Activated CD8-positive, alpha-beta memory T cell treated with anti-CD3 and anti-CD28 coated beads for 1 hour (primary cell): ENCODE measurements at places on chromosomes 3 and 15.

DNA sequence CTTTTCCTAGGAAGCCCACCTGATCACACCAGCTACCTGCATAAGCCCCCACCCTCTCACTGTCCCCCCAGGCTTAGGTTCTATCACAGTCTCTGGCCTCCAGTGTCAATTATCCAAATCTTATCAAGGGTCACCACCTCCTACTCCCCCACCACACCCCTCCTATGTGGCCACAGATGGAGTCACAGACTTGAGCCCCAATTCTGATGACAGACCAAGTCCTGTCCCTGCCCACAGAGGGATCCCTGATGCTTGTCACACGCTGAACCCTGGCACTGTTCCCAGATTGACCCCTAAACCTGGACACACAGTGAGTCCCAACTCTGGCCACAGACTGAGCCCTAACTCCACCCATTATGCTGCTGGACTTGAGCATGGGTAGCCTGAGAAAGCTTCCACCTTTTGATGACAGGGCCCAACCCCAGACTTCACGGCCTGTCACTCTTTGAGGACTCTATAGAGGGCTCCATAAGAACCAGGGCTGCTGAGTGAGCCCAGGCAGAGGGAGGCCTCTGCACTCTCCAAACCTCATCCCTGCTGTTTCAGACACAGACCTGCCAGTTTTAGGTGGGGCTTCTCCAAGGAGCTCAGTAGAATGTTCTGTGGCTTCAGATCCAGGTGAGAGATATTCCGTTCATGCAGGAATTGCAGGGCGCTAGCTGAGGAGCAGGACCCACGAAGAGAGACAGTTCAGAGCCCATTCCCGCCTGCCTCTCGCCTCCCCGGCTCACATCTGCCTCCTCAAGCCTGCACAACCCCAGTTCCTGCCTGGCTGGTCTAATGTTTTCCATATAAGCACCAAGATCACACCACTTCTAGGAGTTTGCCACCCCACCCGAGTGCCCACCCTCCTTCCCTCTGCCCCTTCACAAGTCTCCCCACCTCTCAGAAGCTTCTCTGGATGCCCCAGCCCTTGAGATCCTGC, 1.8 kb downstream of the ULK3 start:
- DNase-seq = no peak

GRCh38 chr3:30078736-30079135, 527.7 kb upstream of the TGFBR2 start:
- no peak for DNase-seq

DNA sequence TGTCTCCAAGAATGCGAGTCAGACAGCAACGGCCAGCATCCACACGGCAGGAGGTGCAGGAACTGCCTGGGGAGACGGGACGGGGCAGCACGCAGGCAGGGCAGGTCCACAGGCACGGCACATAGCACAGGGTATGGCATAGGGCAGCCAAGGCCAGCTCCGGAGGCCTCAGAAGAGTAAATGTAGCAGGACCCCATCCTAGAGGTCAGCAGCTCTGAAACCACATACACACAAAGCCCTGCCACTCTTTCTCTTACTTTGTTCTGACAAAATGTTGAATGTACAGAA, 26.9 kb downstream of the ZXDC start:
- DNase-seq = no peak

DNA sequence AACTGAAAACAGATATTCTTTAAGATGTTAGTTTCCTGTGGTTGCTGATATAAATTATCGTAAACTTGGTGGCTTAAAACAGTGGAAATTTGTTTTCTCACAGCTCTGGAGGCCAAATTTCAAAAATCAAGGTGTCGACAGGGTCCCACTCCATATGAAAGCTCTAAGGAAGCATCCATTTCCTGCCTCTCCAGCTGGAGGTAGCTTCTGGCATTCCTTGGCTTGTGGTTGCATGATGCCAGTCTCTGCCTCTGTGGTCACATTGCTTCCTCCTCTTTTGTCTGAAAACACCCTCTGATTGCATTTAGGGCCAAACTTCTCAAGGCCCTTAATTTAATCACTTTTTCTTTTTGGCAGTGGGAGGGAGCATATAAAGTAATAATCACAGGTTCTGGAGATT, 96.8 kb downstream of the PPM1L start:
- no peak for DNase-seq

DNA sequence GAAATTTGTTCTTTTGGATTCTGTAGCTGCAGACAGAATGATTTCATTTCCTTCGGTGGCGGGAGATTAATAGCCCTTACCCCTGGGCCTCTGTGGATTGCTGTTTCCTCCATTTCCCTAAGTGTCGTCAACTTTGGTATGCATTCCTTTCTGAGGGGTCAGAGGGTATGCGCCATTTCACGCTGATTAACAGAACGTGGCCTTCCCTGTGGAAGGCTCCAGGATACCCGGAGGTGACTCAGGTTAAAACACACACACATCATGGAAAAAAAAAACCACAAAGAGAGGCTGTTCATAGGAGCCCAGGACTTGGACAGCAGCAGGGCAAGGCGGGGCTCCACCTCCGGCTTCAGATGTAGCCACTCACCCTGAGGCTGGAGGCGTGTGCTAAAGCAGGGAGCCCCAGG, 51.9 kb downstream of the EPHB1 start:
- no peak for DNase-seq

DNA sequence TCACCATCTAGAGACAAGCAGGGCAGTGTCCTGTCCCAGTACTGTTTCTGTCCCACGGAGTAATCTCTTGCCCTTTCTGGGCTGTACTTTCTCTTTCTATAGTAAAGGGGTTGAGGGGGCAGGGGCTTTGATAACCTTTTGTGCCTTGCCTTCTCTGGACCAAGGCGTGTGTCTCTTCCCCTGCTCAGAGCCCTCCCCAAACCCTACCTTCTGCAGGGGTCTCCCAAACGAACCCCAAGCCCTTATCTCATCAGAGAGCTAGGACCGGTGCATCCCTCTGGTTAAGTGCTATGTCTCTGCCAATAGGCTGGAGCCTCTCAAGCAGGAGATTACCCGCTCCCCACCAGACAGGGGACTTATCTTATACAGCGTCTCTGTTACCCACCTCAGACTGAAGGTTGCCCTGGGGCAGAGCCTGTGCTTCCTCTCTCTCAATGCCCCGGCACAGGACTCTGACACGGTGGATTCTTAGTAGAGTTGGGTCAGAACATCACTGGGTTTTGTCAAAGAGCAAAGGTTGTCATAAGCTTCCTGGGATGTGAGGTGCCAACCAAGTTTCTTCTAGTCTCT, 2.9 kb downstream of the PLEKHO2 start:
- no peak for DNase-seq

DNA sequence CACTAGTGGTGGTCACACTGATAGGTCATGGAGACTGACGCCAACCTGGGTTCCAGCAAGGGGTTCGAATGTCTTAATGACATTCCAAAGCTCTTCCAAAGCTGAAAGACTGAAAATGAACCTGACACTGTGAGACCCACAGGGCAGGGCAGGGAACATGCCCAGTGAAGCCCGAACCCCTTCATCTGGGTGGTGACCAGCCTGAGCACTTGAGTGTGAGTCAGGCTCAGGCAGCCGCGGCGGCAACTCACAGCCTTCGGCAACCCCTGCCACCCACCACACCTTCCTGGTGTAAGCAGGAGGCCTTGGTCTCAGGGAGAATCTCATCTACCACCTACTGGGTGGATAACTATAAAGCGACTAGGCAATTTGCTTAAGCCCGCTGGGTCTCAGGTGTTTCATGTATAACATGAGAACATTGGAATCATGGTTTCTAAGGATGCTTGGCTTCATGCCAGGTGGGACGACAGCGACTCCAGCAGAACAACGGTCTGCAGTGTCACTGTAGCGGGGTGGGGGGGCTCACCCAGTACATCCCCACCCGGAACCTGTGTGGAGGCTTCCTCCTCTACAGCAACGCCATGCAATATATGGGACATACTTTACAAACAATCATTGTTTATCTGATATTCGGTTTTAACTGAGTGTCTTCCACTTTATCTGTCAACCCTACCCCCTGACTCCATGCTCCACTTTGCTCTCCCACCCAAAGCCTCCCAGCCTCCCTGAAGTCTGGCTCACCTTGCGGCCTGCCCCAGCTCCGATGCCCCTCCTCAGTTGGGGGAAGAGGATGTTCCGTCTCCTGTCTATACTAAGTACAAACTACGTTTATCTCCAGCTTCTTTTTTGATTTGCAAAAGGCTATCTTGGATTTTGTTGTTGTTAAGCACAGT, 125.0 kb upstream of the MEF2A start:
- DNase-seq = no peak

- no peak for DNase-seq
Observed at GRCh38 chr15:93389211-93389610, 300.2 kb upstream of the RGMA start.

GRCh38 chr3:52290596-52291507, 3.2 kb downstream of the GLYCTK start:
- DNase-seq = no peak

- DNase-seq = no peak
Observed at GRCh38 chr3:141450727-141451375, 36.0 kb upstream of the RASA2 start.

DNA sequence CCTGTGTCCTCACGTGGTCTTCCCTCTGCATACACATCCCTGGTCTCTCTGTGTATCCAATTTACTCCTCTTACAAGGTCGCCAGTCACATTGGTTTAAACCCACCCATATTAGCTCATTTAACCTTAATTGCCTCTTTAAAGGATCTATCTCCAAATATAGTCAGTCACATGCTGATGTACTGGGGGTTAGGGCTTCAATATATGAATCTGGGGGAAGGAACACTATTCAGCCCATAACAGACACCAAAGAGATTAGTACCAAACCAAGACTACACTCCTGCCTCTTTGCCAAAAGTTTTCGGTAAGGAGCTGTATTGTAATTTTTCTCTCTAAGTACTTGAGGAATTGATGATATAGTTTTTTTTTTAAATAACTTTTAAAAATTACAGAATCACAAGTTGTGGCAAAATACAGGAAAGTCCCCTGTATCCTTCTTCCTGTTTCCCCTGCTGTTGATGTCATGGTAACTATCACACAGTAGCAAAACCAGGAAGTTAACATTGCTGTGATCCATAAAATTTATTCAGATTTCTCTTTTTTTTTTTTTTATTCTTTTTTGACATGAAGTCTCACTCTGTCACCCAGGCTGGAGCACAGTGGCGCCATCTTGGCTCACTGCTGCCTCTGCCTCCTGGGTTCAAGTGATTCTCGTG, 67.8 kb downstream of the SLCO3A1 start:
- no peak for DNase-seq

DNA sequence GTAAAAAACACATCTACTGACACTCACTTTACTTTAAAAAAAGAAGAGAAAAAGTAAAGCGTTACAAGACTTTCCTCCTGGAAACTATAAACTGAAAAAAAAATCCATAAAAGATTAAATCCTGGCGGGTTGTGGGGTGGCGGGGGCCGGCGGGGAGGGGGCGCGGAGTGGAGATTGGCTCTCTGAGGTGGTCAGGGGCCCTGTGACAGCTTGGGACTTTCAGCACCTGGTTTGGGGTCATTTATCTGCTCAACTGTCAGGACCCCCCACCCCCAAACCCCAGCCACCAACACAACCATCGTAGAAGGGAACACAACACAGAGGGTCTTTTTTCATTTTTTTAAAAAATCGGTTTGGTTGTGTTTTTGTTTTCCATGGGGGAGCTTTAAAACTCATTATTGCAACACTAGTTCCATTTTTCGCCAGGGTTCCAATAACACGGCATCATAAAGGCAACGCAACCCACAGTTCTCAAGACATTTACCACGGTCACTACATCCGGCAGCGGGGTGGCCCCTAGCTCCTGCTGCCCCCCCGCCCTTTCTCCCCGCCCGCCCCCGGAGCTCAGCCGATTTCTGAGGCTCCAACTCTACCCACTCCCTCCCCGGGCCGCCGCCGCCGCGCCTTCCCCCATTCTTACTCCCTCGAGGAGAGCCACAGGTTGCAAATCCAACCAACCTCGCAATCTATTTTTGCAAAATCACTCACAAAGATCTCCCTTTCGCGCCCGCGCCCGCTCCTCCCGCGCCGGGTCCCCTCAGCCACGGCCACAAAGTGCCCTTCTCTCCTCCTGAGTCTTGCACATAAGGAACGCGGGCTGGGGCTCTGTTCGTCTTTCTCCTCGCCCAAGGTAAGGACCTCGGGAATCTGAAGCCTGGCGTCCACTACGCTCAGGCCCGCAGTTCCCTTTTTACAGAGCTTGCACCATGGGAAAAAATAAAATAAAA, 1.8 kb downstream of the BCL6 start:
- no peak for DNase-seq

DNA sequence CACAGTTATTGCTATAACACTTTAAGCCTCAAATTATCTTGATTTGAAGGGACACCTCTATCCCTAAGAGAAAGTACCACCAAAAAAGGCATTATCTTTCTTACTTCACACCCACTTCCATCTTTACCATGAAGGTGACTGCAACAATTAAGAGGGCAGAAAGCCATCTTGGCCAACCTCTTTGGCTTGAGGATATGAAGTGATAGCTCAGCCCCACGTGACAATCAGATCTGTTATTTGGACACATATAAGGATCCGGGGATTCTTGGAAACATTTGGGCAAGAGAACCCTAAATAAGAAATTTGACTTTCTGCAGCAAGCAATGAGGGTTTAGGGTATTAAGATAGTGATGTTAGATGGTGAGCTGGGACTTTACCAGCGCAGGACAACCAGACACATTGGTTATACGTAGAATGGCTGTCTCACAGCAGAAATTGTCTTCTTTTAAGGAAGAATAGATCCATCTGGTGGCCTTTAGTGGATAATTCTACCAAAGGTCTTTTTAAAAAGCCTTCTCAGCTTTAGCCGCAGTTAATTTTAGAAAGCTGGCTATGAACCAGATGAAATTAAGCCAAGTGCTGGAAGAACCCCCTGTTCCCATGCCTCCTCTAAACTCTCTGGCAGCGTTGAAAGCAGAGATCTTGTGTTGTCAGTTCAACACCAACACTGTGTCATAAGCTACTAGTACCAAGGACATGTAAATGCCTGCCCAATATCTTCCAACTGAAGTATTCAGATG, 12.3 kb downstream of the HCLS1 start:
- no peak for DNase-seq

DNA sequence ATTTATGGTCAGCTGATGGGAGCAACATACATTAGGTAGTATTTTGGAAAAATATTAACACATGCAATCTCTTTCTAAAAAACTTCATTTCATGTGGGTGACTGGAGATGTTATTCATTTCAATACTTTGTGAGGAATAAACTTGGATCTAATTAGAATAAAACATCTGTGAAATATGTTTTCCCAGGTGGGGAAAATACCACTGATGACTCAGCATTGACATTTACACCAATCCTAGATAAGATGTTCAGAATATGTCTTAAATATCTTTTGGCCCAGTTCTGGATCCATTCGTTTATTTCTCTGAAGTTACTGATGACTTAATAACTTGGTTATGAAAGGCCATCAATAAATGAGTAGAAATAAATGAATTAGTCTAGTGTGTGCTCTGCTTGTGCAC, 247.6 kb downstream of the CHST2 start:
- no peak for DNase-seq

GRCh38 chr3:51953445-51953844, 1.7 kb upstream of the GPR62 start:
- no peak for DNase-seq

- DNase-seq = no peak
Observed at GRCh38 chr15:31598620-31599019, 272.0 kb downstream of the KLF13 start.

- no peak for DNase-seq
Observed at GRCh38 chr3:53794597-53794996, 51.6 kb downstream of the CHDH start.

- no peak for DNase-seq
Observed at GRCh38 chr15:52368402-52368801, 72.8 kb upstream of the MYO5C start.
